D341Med (cell line): ENCODE measurements at places on chromosomes 6 and 20.

GRCh38 chr6:132198896-132199295 lies 202.4 kb downstream of the MOXD1 start:
- DNase-seq: no peak

DNA sequence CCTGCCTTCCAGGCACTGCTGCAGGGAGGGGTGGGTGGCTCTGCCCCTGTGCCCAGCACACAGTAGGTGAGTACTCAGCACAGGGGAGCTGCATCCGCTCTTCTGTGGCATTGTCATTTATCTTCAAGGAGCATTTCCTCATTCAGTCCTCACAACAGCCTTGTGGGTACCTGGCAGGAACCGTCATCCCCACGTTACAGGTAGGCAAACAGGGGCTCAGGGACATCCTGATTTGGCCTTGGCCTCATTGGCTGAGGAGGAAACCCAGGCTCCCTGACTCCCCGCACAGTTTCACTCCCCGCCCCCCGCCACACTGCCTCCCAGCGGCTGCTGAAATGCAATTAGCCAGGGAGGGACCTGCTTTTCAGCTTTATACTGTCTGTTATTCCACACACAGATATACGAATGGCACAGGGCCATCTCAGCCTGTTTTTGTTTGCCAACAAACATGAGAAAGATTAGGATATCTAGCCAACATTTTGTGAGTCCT lies 24.2 kb upstream of the PNPLA1 start:
- DNase-seq: no peak

GRCh38 chr6:160412993-160413392 lies 64.8 kb downstream of the SLC22A3 start:
- no peak for DNase-seq

DNA sequence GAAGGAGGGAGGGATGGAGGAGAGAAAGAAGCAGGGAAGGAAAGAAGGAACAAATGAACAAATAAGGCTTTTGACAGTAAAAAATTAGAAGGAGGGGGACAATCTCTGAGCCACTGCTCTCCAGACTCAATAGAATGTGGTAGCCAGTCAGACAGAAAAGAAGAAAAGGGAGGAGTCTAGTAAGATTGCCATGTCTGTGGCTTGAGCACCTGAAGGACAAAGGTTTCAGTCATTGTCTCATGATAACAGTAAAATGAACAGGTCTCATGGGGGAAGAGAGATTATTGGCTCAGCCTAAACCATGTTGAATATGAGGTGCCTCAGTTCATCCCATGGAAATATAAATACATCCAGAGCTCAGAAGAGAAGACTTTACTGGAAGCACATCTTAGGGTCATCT lies 14.0 kb upstream of the LOC128125822 start:
- no peak for DNase-seq

- DNase-seq: no peak
Observed at GRCh38 chr6:130928158-130928912, 101.1 kb downstream of the SMLR1 start.

- no peak for DNase-seq
Observed at GRCh38 chr6:166926748-166927147, 29.6 kb downstream of the RNASET2 start.

DNA sequence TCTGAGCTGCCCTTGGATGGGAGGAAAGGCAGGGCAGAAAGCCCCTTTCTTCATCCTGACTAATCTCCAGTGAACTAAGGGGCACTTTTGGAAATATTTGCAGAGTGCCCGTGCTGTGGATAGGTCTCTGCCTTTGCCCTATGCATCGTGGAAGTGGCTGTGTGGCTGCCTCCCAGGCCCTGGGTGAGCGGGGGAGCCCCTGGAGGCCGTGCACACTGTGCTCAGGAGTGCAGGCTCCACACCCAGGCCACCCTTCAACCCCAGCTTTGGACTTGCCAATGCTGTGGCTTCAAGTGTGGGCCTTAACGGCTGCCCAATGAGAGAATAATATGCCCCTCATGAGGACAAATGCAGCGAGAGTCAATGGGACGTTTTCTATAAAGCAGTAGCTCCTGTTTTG lies 36.7 kb upstream of the ARMC2 start:
- no peak for DNase-seq

DNA sequence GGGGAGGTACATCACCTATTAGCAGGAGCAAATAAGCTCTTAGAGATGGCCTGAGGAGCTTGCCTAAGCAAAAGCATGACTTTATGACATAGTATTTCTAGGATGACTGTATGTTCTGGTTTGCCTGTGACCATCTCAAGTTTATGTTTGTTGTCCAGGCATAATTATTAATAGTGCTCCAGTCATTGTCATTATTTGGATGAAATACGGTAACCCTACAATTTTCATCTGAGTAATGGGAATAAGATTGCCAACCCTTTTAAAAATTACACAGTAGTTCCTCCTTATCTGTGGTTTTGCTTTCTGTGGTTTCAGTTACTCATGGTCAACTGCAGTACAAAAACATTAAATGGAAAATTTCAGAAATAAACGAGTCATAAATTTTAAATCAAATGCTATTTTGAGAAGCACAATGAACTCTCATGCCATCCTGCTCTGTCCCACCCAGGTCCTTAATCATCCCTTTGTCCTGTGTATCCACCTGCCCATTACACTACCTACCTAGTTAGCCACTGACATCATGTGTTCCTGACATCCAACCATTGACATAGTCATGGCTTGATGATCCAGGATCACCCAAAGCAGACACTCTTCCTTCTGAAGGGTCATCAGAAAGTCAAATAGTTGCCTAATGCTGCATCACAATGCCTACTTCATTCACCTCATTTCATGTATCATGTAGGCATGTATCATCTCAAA lies 27.0 kb upstream of the TFB1M start:
- DNase-seq: no peak

GRCh38 chr6:77987035-77987384 lies 334.2 kb downstream of the MEI4 start:
- DNase-seq: no peak

DNA sequence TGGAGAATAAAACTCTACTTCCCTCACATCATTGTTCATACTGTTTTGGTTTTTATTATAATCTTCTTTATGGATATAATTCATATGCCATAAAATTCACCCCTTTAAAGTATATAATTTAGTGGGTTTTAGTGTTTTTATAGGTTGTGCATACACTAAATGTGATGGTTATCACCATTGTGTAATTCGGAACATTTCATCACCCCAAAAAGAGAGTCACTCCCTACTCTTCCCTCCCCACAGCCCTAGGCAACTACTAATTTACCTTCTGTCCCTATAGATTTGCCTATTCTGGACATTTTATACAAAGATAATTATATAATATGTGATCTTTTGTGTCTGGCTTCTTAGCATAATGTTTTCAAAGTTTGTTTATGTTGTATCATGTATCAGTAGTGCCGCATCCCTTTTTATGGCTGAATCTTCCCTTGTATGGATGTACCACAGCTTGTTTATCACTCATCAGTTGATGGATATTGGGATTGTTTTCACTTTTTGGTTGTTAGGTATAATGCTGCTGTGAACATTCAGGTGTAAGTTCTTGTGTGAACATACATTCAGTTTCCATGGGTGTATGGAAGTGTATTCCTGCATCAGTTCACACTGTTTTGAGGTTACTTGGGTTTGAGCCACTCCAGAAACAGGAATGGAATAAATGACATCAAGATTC lies 4.2 kb downstream of the TM9SF4 start:
- DNase-seq: no peak

DNA sequence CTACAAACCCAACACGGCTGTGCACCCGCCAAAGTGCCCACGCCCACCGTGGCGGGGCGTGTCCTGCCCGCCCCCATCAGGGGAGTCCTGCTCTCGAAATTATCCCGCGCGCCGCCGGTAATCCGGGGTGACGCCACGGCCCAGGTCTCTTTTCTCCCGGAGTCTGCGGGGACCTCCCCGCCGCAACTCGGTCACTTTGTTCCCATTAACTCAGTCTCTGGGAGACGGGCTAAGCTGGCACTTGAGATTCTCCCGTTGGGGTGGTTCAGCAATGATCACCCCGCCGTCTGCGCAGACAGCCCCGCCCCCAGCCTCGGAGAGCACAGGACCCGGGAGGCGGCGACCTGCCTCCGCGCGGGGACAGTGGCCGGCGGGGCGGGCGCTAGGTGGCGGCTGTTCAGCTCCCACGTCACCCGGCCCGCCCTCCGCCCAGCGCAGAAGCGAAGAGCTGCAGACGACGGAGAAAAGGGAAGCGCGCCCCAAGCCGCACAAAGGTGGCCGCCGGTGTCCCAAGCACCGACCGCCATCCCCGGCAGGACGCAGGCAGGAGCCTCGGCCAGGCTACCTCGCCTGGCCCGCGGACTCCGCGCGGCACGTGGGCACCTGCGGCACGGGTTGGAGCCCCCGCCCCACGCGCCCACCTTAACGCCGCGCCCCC lies 31.5 kb downstream of the SF3B5 start:
- DNase-seq: peak; percentile 84

DNA sequence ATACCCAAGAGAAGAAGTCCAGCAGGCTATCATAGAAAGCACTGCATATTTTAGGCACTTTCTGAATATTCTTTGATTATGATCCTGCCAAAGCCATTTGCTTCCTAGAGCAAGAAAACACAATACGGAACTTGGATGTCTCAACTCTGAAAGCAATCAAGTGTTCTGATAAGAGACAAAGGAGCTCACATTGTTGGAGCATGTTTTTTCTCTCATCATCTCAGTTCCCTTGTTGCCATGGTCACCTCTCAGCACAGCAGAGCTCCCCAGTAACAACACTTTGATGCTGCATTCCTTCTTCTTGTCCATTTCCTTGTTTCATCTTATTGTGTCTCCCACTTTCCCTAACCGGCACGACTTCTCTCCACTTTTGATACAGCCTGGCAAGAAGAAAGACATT lies 168.7 kb upstream of the FUT9 start:
- DNase-seq: no peak

- DNase-seq: no peak
Observed at GRCh38 chr6:139472351-139473015, 98.0 kb upstream of the CITED2 start.

DNA sequence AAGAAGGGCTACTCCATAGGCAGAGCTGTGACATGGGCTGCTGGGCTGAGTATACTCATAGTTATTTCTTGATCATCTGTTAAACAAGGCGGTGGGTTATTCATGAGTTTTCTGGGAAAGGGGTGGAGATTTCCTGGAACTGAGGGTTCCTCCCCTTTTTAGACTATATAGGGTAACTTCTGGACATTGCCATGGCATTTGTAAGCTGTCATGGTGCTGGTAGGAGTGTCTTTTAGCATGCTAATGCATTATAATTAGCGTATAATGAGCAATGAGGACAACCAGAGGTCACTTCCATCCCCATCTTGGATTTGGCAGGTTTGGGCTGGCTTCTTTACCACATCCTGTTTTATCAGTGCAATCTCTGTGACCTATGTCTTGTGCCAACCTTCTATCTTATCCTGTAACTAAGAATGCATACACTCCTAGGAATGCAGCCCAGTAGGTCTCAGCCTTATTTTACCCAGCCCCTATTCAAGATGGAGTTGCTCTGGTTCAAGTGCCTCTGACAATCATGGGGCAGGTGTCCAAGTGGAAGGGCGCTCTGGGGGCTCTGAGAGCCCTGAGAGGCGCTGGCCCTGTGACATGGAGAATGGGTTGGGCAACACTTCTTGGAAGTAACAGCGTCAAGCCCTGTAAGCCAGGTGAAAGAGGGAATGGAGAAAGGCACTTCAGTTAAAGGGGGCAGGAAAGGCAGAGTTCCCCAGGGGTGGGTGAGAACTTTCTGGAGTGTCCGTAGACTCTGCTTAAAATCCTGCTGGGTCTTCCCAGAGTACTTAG lies 354.2 kb upstream of the SULF2 start:
- DNase-seq: no peak

- no peak for DNase-seq
Observed at GRCh38 chr6:117481278-117481925, 1.1 kb upstream of the DCBLD1 start.

DNA sequence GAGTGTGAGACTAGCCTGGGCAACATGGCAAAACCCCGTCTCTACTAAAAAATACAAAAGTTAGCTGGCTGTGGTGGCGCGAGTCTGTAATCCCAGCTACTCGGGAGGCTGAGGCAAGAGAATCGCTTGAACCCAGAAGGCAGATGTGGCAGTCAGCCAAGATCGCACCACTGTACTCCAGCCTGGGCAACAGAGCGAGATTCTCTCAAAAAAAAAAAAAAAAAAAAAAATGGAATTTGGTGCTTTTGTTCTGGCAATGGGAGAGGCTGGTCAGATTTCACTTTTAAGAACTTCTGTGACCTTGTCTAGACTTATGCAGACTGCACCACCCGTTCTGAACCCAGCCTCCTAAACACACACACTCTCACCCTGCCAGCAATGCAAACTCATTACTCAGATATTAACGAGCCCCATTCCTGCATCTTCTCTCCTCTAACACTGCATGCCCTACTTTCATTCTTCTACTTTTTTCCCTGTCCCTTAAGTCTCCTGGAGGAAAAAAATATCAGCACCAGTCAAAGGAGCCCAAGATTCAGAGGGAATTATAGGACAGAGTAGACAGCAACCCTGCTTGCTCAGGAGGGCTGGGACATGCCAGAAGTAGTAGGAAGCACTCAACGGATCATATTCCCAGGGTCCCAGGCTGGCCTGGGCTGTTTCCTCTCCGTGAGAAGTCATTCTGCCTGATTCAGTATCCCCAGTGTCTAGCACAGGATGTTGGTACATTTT lies 4.4 kb downstream of the MOCS1 start:
- DNase-seq: no peak

DNA sequence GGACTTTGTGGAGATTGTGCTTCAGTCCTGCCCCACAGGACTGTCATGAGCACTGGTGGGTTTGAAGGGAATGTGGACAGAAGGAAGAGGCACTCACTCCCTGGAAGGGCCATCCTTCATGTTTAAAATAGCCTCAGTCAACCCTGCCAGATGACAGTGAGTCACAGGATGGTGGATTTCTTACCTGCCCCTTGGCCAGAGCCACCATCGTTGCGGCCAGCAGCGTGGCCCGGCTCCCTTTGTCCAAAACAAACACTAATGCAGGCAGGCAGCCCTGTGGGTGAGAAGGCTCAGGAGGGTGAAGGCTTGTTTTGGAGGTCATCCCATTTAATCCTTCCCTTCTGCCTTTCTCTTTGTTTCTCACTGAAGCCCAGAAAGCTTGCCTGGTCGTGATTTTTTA lies 422.7 kb downstream of the CD83 start:
- DNase-seq: no peak

- DNase-seq: no peak
Observed at GRCh38 chr20:35017099-35017835, 61.6 kb downstream of the MYH7B start.

DNA sequence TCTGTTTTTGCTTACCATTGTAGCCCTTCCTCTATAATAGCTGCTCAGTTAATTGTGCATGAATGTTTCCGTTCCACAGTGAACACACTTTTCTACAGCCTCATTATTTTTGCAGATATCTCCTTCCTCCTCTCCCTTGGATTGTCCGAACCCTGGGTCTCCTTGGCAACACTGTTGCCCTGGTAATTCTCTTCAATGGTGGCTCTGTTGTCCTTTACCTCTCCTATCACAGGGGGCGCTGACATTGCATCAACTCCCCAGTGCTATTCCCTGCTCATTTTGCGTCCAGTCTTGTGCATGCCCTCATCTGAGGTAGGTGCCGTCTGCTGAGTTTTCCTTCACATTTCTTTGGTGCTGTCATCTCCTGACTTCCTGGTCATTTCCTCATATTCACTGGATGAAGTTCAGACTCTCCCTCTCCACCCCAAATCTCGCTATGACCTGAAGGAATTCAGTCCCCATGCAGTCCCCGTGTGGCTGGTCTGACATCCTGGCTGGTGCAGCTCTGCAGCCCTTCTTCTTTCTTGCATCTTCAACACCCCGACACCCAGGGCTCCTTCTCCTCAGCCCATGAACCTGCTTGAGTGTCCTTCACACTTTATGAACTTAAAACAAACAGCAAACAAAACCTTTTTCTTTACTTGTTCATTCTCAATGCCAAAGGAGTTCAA lies 21.1 kb downstream of the PHACTR2 start:
- DNase-seq: no peak

GRCh38 chr6:1709234-1709641 lies 99.5 kb downstream of the FOXC1 start:
- no peak for DNase-seq
